ENCODE measurements at places on chromosomes 3 and 15. TPM values are rescaled to one million over a fixed set of nuclear protein-coding genes. Genes with fewer than 3 reads are reported as not detected.

GRCh38 chr15:75232252-75232813 is 25.8 kb upstream of the GOLGA6C start:
- no peaks in the 10 kb centered on the region for H3K27me3 ChIP-seq
- no peak for DNase-seq
- no peak overlapping the region for H3K4me3 ChIP-seq
- no peak overlapping the region for H3K27ac ChIP-seq
- H3K4me1 ChIP-seq: no peaks in the 10 kb centered on the region
- no peaks in the 10 kb centered on the region for H3K36me3 ChIP-seq

GRCh38 chr3:195153653-195154052 is 117.3 kb downstream of the XXYLT1 start:
- no peaks in the 10 kb centered on the region for H3K36me3 ChIP-seq
- no peaks in the 10 kb centered on the region for H3K27me3 ChIP-seq
- H3K4me3 ChIP-seq: no peak overlapping the region

The CLDN16 gene
- not detected for total RNA-seq

- H3K27me3 ChIP-seq: no peaks in the 10 kb centered on the region
- no peaks in the 10 kb centered on the region for H3K4me1 ChIP-seq
- no peak overlapping the region for H3K4me3 ChIP-seq
- H3K36me3 ChIP-seq: no peaks in the 10 kb centered on the region
- DNase-seq: no peak
- no peak overlapping the region for H3K27ac ChIP-seq
These were observed 76.5 kb downstream of the NUP210 start for GRCh38 chr3:13343601-13344000.

The ITGA11 gene
- total RNA-seq: 0.18 TPM

GRCh38 chr3:173430576-173430975 is 33.0 kb downstream of the NLGN1 start:
- H3K27ac ChIP-seq: no peak overlapping the region
- no peaks in the 10 kb centered on the region for H3K36me3 ChIP-seq
- H3K4me1 ChIP-seq: no peaks in the 10 kb centered on the region
- H3K27me3 ChIP-seq: no peaks in the 10 kb centered on the region
- H3K4me3 ChIP-seq: no peak overlapping the region
- no peak for DNase-seq

DNA sequence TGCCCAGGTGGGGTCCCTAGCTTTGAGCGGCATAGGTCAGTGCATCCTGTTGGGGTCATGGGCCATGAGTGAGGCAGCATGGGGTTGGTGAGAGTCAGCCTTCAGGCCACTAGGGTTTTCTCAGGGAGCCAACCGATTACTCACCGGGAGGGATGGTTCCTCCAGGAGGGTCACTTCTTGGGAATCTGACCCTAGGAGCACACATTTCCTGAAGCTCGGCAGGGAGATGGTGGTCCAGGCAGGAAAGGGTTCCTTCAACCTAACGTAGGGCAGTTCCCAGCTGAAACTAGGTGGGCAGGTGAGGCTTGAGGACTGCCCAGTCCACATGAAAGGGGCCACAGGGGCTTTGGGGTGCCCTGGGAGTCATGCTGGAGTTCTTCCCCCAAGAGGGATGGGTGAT is 218.0 kb downstream of the UBE3A start:
- H3K27me3 ChIP-seq: no peaks in the 10 kb centered on the region
- DNase-seq: no peak
- no peaks in the 10 kb centered on the region for H3K36me3 ChIP-seq
- no peak overlapping the region for H3K27ac ChIP-seq

- peaks cover 5% of the 10 kb centered on the region for H3K27me3 ChIP-seq
- H3K27ac ChIP-seq: no peak overlapping the region
- H3K4me1 ChIP-seq: peaks cover 8% of the 10 kb centered on the region
These were observed 27.5 kb upstream of the CORO2B start for GRCh38 chr15:68551296-68551635.

GRCh38 chr3:72376956-72377710 is 471.1 kb downstream of the SHQ1 start:
- DNase-seq: no peak
- H3K36me3 ChIP-seq: peaks cover 6% of the 10 kb centered on the region
- no peak overlapping the region for H3K27ac ChIP-seq
- H3K4me3 ChIP-seq: no peak overlapping the region
- H3K27me3 ChIP-seq: no peaks in the 10 kb centered on the region

DNA sequence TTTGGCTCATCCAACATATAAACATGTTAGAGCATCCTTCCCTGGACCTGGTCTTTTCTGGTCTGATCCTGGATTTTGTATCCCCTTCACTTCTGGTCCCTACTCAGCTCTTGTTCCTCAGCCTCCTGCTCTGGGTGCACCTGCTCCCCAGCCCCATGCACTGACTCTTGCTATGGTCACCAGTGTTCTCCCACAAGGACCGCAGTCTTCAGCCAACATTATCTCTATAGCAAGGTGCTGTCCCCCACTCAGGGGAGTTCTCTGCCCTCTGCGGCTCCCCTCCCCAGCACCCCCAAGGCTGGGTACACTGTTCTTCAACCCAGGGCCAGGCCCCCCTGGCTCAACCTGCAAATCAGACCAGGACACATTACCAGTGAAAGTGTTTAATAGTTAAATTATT is 80.2 kb downstream of the SEC22A start:
- no peak overlapping the region for H3K27ac ChIP-seq
- no peak for DNase-seq
- H3K36me3 ChIP-seq: no peaks in the 10 kb centered on the region
- H3K4me3 ChIP-seq: no peak overlapping the region

DNA sequence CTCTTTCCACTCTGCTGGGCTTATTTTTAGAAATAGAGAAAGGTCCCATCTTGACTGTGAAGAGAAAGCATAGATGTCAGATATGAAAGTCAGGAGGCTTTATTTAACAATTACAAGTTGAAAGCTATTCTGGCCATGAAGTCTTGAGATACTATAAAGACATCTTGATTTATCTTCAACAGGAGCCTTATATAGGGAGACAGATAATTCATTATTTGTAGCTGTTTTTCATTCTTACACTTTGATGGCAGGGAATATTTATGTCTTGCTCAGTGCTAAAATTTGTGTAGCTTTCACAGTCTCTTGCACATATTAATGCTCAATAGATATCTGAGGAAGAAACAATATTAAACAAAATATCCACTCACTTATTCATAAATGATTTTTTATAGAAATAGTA is 248.8 kb downstream of the C3orf38 start:
- no peaks in the 10 kb centered on the region for H3K36me3 ChIP-seq
- H3K4me3 ChIP-seq: no peak overlapping the region
- DNase-seq: no peak
- H3K4me1 ChIP-seq: no peaks in the 10 kb centered on the region
- H3K27ac ChIP-seq: no peak overlapping the region

DNA sequence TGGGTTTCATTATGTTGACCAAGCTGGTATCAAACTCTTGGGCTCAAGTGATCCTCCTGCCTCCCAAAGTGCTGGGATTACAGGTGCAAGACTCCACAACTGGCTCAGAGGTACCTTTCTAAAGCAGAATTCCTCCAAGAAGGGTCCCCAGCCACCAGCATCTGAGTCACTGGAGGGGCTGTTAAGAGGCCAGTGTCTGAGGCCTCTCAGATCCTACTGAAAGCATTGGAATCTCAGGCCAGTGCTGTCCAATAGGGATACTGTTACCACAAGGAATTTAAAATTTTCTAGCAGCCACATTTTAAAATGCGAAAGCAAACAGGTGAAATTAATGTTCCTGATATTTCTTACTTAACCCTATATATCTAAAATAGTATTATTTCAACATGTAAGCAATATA is 1.3 kb downstream of the CAV3 start:
- peaks cover 3% of the 10 kb centered on the region for H3K4me1 ChIP-seq
- H3K27ac ChIP-seq: no peak overlapping the region
- H3K36me3 ChIP-seq: no peaks in the 10 kb centered on the region
- H3K4me3 ChIP-seq: no peak overlapping the region

DNA sequence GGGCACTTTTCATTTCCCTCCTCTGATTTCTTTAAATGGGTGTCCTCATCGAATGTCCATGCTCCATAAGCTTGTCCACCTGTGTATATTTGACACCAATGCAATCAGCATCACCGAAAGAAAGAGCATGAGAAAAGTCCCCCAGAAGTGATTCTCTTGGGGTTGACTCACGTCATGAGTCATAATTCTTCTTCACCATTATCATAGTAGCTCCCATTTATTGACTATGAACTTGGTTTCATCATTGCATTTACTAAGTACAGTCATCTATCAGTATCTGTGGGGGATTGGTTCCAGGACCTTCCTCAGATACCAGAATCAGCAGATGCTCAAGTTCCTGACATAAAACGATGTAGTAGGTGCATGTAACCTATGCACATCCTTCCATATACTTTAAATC is 372.5 kb upstream of the CFAP20DC start:
- H3K36me3 ChIP-seq: no peaks in the 10 kb centered on the region
- no peak overlapping the region for H3K27ac ChIP-seq
- H3K4me3 ChIP-seq: no peak overlapping the region
- H3K4me1 ChIP-seq: no peaks in the 10 kb centered on the region

- no peak overlapping the region for H3K27ac ChIP-seq
- H3K36me3 ChIP-seq: no peaks in the 10 kb centered on the region
- H3K27me3 ChIP-seq: no peaks in the 10 kb centered on the region
- peak; percentile 74 for DNase-seq
- peaks cover 25% of the 10 kb centered on the region for H3K4me1 ChIP-seq
These were observed 3.2 kb downstream of the PTPRG start for GRCh38 chr3:61564395-61565059.

DNA sequence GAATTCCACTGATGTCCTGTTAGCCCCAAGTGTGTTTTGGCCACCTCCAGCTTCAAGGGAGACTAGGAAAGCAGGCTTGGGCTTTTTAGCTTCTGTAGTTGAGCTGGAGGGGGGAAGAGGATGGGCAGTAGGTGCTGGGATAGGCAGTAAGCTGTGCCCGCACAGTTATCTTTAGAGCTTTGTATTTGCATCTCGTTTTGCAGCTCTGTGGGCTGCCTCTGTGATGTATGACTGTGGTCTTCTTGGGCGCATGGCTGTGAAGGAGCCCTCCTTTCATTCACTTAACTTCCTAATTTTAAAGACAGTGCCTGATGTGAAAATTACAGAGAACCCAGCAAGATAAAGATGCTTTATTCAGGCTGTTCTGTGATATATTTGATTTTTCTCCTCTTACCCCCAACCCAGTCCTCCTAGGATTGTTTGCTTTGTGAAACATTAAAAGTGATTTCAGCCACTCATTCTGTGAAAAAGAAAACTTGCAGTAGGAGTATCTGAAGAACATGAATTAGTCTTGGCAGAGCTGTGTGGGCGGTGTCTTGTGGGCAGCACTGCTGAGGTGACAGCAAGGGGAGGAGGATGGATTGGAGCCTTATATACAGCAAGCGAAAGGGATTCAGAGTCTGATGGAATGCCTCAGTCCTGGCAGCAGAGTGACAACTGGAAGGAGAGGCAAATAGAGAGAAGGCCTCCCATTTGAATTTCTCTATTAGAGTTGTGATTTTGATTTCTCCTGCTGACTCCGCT is 74.3 kb downstream of the LARS2 start:
- no peak for DNase-seq
- no peaks in the 10 kb centered on the region for H3K27me3 ChIP-seq
- no peak overlapping the region for H3K4me3 ChIP-seq
- peaks cover 4% of the 10 kb centered on the region for H3K36me3 ChIP-seq
- no peaks in the 10 kb centered on the region for H3K4me1 ChIP-seq
- H3K27ac ChIP-seq: no peak overlapping the region

DNA sequence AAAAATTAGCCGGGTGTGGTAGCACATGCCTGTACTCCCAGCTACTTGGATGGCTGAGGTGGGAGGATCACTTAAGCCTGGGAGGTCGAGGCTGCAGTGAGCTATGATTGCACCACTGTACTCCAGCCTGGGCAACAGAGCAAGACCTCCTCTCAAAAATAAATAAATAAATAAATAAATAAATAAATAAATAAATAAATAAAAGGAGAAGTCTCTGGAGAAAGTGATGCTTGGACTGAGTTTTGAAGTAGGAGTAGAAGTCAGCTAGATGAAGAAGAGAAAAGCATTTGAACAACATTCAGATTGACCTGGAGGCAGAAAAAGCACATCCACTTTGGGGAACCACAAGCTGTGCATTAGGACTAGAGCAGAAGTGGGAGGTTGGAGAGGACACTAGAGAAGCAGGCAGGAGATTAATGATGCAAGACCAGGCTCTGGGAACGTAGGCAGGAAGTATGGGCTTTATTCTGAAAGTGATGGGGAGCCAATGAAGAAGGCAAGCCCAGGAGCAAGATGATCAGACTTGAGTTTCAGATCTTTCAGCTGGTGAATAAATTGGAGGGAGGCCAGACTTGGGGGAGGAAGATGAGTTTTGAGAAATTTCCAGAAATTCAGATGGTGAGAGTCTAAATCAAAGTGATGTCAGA is 48.7 kb downstream of the KLHL6 start:
- DNase-seq: no peak
- peaks cover 2% of the 10 kb centered on the region for H3K36me3 ChIP-seq
- no peak overlapping the region for H3K4me3 ChIP-seq
- H3K27ac ChIP-seq: no peak overlapping the region
- no peaks in the 10 kb centered on the region for H3K4me1 ChIP-seq

- no peak for DNase-seq
- no peaks in the 10 kb centered on the region for H3K36me3 ChIP-seq
- H3K4me3 ChIP-seq: no peak overlapping the region
- H3K27me3 ChIP-seq: no peaks in the 10 kb centered on the region
- H3K4me1 ChIP-seq: no peaks in the 10 kb centered on the region
- H3K27ac ChIP-seq: no peak overlapping the region
These were observed 65.4 kb upstream of the PEX5L start for GRCh38 chr3:180102134-180102533.

DNA sequence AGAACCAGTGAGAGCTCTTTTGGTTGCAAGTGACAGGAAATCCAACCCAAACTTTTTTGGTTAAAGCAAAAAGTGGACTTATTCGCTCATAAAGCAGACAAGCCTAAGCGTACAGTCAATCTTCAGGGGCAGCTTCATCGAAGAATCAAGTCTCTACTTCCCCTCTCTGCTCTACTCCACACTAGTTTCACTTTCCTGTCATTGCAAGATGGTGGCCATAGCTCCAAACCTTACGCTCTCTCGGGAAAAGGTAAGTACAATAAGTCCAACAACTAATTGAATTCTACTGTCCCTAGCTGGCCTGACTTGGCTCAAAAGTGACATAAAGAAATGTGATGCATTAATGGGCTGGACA is 24.9 kb upstream of the ZNF710 start:
- no peak overlapping the region for H3K4me3 ChIP-seq
- H3K4me1 ChIP-seq: no peaks in the 10 kb centered on the region
- H3K27ac ChIP-seq: no peak overlapping the region
- peaks cover 4% of the 10 kb centered on the region for H3K27me3 ChIP-seq

- peaks cover 13% of the 10 kb centered on the region for H3K4me1 ChIP-seq
- H3K4me3 ChIP-seq: no peak overlapping the region
- peaks cover 58% of the 10 kb centered on the region for H3K27me3 ChIP-seq
- no peak overlapping the region for H3K27ac ChIP-seq
These were observed 2.1 kb downstream of the ITGA11 start for GRCh38 chr15:68429691-68430470.

DNA sequence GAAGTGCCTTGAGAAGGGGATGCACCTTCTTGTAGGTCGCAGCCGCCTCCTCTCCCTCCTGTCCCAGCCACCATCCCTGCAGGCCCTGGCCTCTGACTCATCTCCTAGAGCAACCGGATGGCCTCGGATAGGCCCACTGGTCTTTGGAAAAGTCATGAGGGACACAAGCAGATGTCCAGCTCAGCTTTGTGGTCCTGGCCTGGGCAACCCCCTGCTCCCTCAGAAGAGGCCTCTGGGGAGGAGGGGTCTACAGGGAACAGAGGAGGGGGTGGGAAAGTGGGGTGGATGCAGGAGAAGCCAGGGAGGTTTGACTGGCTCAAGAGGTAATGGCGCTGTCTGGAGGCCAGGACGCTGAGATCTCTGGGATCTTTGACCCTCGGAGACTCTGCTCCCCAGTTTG is 259.2 kb upstream of the TLE3 start:
- no peaks in the 10 kb centered on the region for H3K4me1 ChIP-seq
- H3K36me3 ChIP-seq: no peaks in the 10 kb centered on the region
- no peaks in the 10 kb centered on the region for H3K27me3 ChIP-seq
- H3K27ac ChIP-seq: no peak overlapping the region

The USP50 gene
- total RNA-seq: not detected

The IL1RAP gene
- total RNA-seq: 8.7 TPM

All from endothelial cell of umbilical vein (primary cell).